ENCODE measurements at places on chromosomes 4 and X. TPM values are rescaled to one million over a fixed set of nuclear protein-coding genes. Genes with fewer than 3 reads are reported as not detected.

- DNase-seq: no peak
These were observed 74.9 kb downstream of the CRLF2 start for GRCh38 chrX:1137531-1137930.

DNA sequence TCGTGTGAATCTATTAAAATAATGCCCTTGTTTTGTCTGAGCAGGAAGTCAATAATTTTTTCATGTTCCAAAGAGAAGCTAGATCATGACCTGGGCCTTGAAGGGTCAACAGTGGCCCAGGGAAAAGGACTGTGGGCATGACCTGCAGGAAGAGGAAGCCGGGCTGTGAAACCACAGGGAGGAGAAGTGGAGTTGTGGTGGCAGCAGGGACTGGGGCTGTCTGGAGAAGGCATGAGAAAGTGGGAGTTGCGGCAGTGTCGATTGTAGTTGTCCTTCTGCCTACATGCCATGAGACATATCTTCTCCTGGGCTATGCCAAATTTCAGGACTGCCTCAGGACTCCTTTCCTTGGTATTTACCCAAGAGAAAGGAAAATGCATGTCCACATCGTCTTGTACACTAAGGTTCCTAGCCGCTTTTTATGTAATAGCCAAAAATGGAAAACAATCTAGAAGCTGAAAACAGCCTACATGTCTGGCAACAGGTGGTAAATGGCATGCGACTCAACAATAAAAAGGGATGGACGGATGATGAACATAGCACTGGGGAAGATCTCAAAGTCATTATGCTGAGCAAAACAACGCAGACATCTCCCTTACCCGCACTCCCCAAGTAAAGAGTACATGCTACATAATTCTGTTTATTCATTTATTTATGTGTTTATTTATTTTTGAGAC lies 13.6 kb upstream of the PTTG2 start:
- DNase-seq: no peak

- DNase-seq: no peak
These were observed 21.2 kb downstream of the DOK7 start for GRCh38 chr4:3484057-3484973.

DNA sequence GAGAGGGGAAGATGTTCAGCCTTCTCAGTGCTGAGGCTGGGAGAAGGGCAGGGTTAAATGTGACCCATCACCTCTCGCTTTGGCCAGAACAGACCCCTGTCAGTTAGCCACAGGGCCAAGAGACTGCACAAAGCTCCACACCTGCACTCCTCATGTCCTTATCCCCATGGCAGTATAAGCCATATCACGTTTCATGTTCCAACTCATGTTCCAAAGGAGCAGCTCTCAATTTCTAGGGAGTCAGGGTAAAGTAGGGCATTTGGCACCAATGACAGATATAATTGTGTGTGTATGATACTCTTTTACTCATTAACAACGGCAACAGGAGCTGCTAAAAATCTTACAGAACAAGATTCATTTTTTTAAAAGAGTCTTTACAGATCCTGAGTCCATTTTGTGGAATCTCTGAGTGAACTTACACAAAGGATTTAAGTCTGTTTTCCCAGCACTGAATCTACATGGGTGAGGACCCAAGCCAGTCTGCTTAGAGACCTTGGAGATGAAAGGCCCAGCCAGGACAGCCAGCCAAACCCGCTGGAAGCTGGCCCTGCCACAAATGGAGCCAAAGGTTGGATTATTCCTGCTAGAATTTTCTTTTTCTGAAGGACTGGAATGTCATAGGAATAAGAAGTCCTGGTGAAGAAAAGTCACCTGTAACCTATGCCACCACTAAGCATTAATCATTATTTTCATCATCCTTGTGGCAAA lies 129.1 kb upstream of the SMAD1 start:
- no peak for DNase-seq

DNA sequence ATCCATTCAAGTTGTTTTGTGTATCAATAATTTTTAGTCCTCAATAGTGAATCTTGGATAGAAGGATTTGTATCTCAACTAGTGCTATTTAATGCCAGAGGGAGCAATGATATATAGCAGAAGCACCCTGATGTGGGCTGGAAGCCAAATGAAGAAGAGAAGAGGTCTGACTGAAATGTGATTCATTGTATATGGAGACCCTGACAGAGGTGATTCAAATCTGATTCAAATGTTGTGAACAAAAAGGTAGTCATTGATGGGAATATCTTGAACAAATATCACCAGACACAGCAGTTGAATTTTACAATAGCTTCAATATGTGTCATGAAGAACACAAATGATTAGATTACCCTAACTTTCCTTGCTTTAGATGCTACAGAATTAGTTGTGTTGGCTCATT lies 27.5 kb upstream of the SULT1B1 start:
- DNase-seq: no peak

- DNase-seq: no peak
These were observed 287.5 kb downstream of the CAMK2D start for GRCh38 chr4:113474017-113474416.

DNA sequence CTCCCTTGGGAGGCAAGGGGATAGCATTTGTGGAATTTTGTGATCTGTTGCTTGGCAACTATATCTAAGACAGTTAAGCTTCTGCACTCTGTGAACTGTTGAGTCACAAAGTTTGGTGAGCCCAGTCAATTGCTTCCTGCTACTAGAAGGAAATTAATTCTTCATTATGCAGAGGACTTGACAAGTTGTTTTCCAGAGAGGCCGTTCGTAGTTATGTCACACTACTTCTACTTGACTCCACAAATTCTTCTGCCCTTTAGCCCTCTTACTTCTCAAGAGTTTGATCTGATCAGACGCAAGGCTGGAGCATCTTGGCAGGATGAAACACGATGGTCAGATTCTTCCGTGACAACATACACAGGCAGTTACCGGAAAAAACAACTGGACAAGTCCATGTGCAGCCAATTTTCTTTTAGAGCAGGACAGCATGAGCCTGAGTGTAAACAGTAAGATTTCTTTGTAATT lies at the start of gene C4orf51:
Gene C4orf51 (plus strand): TSS at position 156 of the 465 bp plus-strand sequence. CDS start 58 bp downstream, at position 214.
- DNase-seq: no peak

DNA sequence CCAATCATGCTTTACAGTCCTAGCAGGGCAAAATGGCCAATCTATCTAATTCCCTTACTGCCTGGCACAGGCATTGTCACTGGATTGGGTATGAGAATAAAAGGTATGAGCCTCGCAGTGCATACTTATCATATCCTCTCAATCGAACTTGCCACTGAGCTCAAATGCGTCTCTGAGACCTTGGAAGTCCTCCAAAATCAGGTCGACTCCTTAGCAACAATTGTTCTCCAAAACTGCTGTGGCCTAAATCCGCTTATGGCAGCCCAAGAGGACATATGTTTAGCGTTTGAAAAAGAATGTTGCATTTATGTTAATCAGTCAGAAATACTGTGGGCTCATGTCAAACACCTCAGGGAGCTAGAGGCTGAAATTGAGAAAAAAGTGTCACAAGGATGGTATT lies 69.7 kb downstream of the SPIN4 start:
- DNase-seq: no peak

- DNase-seq: no peak
These were observed 212.9 kb upstream of the GRID2 start for GRCh38 chr4:92090887-92091286.

- DNase-seq: peak; percentile 70
These were observed 20.4 kb downstream of the SLC25A53 start for GRCh38 chrX:104136241-104137019.

DNA sequence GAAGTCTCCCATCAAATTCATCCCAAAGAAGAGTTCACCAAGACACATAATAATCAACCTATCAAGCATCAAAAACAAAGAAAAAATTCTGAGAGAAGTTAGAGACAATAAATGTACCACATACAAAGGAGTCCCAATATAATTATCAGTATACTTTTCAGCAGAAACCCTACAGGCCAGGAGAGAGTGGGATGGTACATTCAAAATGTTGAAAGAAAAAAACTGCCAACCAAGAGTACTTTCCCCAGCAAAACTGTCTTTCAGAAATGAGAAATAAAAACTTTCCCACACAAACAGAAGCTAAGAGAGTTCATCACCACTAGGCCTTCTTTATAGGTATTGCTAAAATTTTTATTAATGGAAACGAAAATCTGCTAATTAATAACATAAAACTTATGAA lies 164.4 kb upstream of the LNX1 start:
- no peak for DNase-seq

DNA sequence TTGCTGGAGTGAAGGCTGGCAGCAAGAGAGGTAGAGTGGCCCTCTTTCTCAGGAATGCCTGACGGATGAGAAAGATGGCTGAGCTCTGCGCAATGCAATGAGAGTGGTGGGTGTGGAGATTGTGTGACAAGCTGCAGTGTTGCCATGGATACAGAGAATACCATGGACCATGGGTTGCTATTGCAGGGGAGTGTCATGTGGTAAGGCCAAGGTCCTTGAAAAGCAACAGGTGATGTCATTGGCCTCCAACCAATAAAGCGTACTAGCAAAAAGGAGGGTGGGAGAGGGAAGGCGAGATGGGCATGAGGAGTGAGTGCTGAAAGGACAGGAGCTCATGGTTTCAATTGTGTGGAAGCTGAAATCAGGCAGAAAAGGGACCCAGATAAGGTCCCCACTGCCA lies 1.8 kb downstream of the PNMA5 start:
- no peak for DNase-seq

GRCh38 chr4:18209448-18209847 lies 187.9 kb upstream of the LCORL start:
- no peak for DNase-seq

- no peak for DNase-seq
These were observed 78.1 kb upstream of the TRIM2 start for GRCh38 chr4:153126137-153126536.

DNA sequence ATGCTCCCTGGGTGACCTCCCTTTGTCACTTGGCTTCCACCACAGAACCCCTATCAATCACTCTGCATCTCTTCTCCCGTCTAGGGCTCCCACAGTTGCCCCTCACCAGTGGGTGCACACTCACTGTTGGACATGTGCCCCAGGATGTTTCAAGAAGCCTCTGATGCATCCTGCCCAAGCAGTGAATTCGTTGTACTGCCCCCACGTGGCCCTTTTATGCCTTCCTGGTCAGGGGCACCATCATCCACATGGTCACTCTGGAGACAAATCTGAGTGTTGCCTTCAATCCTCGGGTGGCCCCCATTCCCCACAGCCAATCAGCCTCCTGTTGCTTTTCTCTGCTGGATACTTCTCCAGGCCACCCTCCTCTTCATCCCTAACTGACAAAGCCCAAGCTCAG lies 12.2 kb downstream of the ITIH6 start:
- no peak for DNase-seq

DNA sequence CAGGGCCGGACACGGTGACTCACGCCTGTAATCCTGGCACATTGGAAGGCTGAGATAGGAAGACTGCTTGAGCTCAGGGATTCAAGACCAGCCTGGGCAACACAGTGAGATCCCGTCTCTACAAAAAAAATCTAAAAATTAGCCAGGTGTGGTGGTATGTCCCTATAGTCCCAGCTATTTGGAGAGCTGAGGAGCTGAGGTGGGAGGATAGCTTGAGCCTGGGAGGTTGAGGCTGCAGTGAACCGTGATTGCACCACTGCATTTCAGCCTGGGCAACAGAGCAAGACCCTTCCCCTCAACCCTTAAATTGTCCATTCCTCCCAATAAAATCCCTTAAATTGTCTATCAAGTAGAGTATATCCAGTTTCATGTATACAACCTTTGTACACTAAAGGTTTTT lies 17.0 kb downstream of the OTUD6A start:
- DNase-seq: no peak

DNA sequence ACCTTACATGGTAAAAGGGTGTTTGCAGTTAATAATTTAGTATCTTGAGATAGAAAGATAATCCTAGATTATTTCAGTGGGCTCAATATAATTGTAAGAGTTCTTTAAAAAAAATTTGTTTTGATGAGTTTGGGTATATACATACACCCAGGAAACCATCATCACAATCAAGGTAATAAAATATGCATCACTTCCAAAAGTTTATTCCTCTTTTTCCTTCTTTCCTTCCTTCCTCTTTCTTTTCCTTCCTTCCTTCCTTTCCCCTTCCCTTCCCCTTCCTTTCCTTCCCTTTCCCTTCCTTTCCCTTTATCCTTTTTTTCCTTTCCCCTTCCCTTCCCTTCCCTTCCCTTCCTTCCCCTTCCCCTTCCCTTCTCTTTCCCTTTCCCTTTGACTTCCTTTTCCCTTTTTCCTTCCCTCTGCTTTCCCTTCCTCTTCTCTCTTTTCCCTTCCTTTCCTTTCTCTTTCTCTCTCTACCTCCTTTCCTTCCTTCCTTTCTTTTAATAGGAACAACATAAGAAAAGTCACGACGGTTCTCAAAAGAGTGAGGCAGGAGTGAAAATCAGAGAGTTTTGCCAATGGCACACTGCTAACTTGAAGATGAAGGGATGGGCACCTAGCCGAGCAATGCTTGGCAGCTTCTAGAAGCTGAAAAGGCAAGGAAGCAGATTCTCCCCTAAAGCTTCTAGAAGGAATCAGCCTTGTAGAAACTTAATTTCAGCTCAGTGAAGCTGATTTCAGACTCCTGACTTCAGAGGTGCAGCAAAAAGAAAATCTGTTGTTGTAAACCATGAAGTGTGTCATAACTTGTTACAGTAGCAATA lies 2050.2 kb upstream of the AGA start:
- DNase-seq: no peak

DNA sequence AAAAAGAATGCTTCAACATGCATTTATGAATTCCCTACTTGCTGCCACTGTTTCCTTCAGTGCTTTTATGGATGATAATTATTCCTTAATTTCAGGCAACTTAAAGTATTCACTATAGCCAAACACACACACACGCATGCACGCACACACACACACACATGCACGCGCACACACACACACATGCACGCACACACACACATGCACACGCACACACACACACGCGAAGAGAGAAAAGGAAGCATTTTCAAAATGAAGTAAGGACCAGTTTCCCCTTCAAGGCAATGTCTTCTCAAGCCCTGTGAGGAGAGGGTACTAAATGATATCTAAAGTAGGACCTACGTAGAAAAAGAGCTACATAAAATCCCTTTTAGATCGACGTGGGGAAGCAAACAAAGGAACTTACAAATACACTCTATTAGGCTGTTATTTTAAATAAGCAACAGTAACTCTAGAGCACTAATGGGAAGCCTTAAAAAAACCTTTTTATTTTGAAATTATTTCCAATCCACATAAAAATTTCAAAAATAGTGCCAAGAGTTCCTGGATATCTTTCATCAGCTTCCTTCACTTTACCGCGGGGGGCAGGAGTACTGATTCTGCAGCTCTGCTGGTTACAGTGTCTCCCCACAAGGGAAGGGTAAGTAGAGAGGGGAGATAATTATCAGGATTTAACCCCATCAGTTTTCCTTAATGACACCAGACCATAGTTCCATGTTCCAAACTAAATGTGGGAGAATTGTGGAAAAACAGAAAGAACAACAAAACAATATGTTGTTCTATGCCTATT lies 13.7 kb downstream of the IRF2 start:
- no peak for DNase-seq

TRIML2 gene
- not detected for total RNA-seq

LIAS gene
- 14.2 TPM for total RNA-seq

FAM149A gene
- total RNA-seq: 0.50 TPM

PSAPL1 gene
- not detected for total RNA-seq

FGB gene
- not detected for total RNA-seq

FRMPD3 gene
- not detected for total RNA-seq

NXF3 gene
- total RNA-seq: not detected

PDCL2 gene
- not detected for total RNA-seq

DUSP9 gene
- total RNA-seq: not detected

RTL9 gene
- total RNA-seq: not detected

TEX13B gene
- not detected for total RNA-seq

NR0B1 gene
- total RNA-seq: not detected

GRPR gene
- not detected for total RNA-seq
